ENCODE measurements at places on chromosomes 11 and 22.
A peak's percentile ranks its signal among the peaks of the same experiment; 100 is the strongest.

DNA sequence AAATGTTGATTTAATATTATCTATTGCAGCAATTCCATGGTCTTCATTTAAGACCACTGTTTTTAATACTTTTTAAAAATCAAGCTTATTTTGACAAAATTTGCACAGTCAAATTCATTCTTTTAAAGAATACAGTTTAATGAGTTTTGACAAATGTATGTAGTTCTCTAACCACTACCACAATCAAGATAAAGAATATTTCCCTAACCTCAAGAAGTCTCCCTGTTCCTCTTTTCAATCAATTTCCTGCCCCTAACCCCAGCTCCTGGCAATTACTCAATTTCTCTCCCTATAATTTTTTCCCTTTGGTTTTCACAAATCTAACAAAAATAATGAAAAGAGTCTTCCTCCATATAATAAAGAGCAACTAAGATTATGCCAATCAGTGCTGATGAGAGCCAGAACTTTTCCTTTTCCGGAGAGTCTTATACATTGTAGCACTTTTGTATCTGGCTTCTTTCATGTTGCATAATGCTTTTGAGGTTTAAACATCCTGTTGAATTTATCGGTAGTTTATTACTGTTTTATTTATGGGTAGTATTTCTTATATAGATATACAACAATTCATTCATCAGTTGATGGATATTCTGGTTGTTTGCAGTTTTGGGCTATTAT, 231.7 kb downstream of the AASDHPPT start:
- DNase-seq: no peak

DNA sequence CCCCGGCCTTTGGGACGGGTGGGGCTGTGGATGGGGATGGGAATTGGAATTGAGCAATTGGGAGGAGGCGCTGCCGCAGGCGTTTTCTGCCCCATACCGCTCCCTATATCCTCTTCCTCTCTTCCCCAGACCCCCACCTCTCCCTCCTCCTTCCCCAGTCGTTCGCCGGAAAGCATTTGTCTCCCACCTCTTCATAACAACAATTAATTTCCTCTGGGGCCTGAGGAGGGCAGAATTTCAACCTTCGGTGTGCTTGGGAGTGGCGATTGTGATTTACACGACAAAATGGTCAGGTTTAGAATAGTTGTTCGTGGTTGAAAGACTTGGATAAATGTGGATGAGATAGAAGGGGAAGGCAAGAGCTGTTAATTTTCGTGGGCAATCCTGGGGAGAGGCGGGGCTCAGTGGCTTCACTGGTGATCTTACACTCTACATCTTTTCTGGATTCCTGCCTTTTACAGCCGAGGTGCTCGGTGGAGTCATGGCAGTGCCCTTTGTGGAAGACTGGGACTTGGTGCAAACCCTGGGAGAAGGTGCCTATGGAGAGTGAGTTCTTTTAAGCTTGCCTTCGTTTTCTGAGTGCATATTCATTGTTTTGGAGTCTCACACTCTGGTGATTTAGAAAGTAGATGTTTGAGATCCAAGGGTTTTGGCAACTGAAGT, 1.5 kb downstream of the CHEK1 start:
- DNase-seq: peak; percentile 66

GRCh38 chr11:63764679-63765647, 3.6 kb downstream of the ZFTA start:
- no peak for DNase-seq

GRCh38 chr11:35088226-35088625, 50.7 kb upstream of the CD44 start:
- no peak for DNase-seq

Measured in AG09319 (cell line).